ENCODE measurements at places on chromosomes 7 and 10.

DNA sequence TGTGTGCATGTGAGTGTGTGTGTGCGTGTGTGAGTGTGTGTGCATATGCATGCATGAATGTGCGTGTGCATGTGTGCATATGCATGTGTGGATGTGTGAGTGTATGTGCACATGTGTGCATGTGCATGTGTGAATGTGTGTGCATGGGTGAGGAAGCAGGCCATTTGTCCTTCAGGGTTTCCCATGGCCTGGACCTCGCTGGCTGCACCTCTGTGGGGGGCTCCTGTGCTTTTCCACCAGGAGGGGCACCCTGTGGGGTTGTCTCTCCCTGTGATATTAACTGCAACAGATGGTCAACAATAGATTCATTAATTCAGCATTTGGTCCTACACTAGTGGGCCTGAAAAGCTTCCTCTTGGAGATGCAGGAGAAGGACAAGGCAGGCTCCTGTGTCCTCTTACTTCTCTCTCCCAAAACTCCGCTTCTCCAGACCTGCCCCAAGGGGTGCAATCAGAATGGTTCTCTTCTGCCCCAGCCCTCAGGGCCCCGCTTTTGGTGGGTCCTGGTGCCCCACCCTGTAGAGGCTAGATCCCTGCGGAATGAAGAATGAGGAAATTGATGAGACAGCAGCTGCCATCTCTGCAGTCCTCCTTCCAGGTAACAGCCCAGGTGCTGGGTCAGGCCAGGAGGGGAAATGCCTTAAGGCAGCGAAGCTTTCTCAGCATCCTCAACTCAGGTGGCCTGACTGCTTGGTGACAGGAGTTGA is 41.5 kb upstream of the NUB1 start:
- DNase-seq = no peak

DNA sequence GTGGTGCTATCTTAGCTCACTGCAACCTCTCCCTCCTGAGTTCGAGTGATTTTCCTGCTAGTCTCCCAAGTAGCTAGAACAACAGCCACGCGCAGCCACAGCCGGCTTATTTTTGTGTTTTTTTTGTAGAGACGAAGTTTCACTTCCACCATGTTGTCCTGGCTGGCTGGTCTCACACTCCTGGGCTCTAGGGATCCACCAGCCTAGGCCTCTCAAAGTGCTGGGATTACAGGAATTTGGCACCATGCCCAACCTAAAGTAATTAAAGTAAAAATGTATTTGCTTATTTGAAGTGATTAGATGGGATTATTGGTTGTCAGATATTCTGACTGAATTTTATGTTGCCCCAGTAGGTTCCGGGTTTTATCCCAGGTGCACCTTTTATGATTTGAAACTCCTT is 22.7 kb downstream of the LUC7L2 start:
- no peak for DNase-seq

DNA sequence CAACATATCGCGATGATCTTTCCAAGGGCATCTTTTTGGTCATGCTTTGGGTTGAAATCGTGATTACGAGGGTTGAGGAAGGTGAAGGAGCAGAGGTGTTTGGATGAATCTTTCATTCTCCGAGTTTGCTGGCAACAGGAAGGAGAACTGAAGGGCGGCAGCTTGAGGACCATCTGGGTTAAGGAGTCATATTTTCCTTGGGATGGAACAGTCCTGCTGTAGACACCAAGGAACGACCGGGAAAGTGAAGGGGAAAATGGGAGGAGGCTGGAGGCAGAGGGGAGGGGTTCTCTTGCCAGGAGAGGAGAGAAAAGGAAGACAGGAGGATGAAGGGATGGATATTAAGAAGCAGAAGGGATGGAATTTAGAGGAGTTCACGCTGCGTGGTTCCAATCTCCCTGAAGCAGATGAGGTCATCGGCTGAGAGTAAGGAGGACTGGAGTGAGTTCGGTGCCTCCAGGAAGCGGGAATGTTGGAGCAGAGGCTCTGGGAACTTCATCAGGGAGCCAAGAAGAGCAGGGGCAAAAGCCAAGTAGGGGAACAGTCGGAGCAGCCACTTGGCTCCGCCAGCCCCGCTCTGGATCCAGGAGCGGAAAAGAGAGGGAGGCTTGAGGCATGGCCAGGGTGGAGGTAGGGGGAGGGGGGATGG is 116.6 kb upstream of the GALNT17 start:
- no peak for DNase-seq

DNA sequence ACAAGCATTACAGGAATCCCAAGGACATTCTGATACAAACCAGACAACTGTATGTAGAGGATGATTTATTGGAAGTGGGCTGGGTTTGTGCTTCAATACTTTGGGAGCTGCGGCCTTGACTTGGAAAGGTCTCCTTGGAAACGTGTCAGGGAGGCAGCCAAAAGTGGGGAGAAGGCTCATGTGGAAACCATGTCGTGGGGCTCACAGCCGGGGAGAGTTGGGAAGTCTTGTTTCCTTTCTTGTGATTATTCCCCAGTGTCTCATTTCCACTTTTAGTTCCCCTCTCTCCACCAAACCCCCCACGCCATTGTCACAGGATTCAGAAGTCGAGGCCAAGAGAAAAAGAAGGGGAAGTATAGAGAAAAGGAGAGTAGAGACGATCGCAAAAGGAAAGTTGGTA is 53.9 kb upstream of the SFMBT2 start:
- no peak for DNase-seq

DNA sequence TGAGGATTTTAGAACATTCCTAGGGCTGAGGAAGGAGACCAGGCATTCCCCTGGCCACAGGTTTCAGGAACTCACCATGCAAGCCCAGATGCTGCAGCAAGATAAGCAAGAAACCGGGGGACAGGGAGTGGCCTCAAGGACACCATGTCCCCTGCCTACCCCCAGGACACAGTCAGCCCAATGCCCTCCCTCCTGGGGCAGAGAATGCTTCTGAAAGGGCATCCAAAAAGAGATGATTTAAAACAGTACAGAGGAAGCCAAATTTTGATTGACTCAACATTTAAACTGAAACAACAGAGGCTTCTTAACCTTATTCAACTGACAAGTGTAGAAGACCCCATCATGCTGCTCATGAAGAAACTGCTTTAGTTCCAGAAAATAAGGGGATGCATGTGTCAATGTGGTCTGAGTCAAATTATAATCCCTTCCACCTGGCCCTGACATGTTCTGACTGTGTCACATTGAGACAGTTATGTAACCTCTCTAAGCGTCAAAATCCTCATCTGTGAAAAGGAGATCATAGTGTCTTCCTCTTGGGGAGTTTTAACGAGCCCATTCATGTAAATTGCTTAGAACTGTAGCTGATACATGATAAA is 60.0 kb downstream of the ICA1 start:
- DNase-seq = no peak

- no peak for DNase-seq
These were observed 34.3 kb downstream of the PLAC9 start for GRCh38 chr10:80166581-80167470.

- DNase-seq = no peak
These were observed 9.7 kb upstream of the ANK3 start for GRCh38 chr10:60399328-60399727.

GRCh38 chr7:142177869-142178268 is 66.4 kb downstream of the MGAM2 start:
- no peak for DNase-seq

DNA sequence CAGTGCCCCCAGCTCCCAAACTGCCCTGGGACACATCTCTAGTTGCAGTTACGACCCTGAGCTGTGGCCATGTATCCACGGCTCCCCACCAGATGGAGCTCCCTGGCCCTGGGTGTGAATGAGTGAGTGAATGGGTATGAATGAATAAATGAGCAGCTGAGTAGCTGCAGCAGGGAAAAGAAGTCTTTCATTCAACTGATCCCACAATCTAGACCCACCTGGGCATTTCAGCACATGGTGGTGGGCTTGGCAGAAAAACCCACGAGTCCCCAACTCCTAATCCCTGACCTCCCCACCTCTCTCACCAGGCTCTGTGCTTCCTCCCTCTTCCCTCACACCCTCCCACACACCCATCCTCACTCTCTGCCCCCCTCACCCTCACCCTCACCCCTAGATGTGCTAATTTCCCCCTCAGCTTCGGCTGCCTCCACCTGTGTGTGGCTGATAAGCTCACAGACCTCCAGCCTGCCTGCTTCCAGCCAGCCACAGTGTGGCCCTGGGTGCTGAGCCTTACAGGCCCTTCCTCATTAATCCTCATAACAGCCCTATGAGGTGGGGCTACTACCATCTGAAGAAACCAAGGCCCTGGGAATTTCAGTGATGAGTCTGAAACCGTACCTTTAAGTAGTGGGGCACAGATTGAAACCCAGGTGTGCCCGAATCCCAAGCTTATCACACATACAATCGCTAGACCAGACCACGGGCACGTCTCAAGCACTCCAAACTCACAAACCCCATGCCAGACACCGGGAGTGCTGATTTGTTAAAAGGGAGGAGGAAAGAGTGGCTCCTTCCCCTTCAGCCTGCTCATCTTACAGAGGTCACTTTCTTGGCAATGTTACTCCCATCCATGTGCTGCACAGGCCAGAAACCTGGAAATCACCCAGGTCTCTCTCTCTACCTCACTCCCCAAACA is 2.2 kb upstream of the ATP6V1F start:
- DNase-seq = no peak

Data from non-pigmented ciliary epithelial cell (primary cell).